ENCODE measurements at places on chromosomes 1 and 21. TPM values are rescaled to one million over a fixed set of nuclear protein-coding genes. Genes with fewer than 3 reads are reported as not detected.

GRCh38 chr1:201060586-201060985 lies 37.1 kb upstream of the KIF21B start:
- DNase-seq, result no peak

GPX7 gene
- total RNA-seq, result 12.5 TPM

GRCh38 chr1:54228638-54229079 lies 28.7 kb downstream of the MRPL37 start:
- DNase-seq, result no peak

SOD1 gene
- total RNA-seq, result 158 TPM

KRTAP19-3 gene
- not detected for total RNA-seq

GRCh38 chr1:116324411-116324810 lies 48.6 kb upstream of the ATP1A1 start:
- no peak for DNase-seq

DNA sequence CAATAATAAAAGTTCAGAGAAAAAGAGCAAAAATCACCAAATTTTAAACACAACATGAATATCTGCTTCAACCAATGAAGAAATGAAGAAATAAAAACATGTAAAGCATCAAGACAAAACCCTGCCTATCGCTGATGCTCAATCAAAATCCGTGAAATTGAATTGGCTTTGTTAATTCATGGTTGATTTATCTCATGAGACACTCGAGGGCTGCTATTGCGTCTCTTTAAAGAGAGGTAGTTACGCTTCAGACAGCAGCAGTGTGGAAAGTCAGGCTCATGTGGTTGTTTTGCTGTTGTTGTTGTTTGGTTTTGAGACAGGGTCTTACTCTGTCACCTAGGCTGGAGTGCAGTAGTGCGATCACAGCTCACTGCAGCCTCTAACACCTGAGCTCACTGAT lies 65.5 kb upstream of the RGS7 start:
- no peak for DNase-seq

GRCh38 chr1:110677526-110677925 lies 2.8 kb upstream of the KCNA3 start:
- DNase-seq, result no peak

KCNJ9 gene
- total RNA-seq, result not detected

DNA sequence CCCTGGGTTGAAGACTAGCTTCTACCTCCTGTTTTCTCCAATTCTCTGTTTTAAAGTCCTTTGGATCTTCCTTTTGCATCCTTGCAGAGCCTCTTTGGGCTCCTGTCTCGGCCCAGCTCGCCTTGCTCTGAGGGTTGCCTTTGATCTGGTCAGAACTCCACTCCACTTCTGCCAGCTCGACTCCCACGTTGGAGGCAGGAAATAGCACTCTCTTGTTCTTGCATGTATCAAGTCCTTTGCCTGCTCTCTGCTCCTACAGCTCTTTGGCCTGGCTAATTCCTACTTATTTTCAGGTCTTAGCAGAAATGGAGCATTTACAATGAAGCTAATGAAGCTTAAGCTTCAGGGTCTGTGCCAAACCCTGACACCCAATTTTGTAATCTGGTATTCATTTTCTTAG lies 21.1 kb upstream of the B3GALNT2 start:
- no peak for DNase-seq

GPR37L1 gene
- total RNA-seq, result not detected

Measured in CD4-positive, alpha-beta T cell (primary cell).